ENCODE measurements at places on chromosomes 13 and 19.

DNA sequence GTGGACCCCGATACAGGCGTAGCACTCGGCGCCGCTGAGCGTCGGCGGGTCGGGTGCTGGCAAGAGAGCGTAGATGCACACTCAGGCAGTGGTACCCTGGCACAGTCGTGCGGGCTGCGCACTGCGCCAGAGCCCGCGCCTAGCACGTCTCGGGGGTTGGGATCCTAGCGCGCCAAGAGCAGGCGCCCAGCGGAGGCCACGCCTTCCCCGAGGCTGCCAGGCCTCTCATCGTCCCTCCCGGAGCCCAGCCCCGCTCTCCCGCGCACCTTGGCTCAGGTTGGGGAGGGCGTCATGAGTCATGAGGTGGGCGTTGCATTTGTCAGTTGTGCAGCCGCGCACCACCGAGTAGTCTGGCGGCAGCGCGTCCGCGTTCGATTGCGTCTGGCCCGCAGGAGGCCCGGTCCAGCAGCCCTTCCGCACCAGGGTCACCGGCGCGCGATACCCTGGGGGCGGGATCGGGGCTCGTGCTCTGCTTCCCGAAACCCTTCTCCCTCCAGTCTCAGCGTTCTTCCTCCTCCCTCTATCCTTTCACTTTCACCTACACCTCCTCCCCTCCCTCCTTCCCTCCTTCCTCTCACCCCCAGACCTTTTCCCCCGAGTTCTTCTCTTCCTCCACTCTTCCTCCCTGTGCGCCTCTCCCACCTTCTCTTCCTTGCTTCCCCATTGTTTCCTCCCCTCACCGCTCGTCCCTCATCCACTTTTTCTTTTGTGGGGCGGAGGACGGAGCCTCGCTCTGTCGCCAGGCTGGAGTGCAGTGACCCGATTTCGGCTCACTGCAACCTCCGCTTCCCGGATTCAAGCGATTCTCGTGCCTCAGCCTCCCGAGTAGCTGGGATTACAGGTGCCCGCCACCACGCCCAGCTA is 3.5 kb downstream of the LYPD5 start:
- no peak for DNase-seq

DNA sequence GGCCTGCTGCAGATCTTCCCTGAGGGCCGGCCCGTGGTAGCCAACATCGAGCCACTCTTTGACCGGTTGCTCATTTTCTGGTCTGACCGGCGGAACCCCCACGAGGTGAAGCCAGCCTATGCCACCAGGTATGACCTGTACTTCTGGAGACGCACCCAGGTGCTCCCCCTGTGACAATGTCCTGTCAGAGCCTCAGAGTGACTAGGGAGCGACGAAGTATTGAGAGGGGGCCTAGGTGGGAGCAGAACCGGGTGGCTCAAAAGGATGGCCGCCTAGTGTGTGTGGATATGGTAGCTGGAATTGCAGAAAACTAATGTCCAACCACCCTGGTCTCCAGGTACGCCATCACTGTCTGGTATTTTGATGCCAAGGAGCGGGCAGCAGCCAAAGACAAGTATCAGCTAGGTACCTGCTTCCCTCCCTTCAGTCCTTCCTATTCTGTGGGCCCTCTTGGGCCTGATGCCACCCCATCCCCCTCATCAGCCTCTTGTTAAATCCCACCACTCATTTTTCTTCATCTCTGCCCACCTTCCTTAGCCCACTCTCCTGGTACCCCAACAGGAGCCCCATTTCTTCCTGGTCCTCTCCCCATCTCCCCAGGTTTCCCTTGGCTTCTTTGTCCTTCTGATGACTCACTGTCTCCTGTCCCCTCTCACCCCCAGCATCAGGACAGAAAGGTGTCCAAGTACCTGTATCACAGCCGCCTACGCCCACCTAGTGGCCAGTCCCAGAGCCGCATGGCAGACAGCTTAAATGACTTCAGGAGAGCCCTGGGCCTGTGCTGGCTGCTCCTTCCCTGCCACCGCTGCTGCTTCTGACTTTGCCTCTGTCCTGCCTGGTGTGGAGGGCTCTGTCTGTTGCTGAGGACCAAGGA is 8.4 kb downstream of the EGLN2 start:
- no peak for DNase-seq

DNA sequence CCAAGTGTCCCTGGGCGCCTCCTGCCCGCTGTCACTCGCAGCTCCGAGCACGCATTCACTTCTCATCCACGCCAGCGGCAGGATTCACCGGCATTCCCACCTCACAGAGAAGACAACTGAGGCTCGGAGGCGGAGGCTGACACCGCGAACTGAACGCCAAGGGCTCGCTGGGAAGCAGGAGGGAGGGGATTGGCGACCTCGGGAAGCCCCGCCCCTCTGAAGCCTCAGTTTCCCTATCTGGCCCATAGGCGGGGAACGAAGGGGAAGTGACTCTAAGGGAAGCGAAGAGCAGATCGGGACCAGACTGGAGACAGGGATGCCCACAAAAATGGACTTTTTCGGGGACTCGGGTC is 256 bp downstream of the MICOS13 start:
- DNase-seq = no peak

- no peak for DNase-seq
These were observed 21.2 kb upstream of the NCCRP1 start for GRCh38 chr19:39175564-39175963.

DNA sequence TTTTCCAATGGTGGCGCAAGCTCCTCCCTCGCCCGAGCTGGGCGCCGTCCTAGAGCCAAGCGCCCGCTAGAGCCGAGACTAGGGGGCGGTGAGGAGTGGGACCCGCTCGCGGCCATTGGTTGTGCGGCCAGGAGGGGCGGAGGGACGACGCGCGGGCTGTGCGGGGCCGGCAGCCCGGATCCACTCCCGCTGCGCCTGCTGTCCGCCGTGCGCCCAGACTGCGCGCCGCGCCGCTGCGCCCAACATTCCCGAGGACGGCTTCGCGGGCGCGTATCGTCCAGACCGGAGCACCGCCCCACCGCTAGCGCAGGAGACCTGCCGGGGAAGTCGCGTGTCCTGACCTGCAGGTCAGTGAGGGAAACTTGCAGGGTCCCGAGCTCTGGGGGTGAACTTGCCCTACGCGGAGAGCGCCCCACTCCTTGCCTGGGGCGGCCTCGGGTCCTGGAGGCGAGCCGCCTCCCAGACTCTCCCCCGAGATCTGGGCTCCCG is at the start of gene SERTM1:
TSS of gene SERTM1 (plus strand) at position 183 of the 489 bp plus-strand sequence. CDS start 21,059 bp downstream, outside the sequence.
- DNase-seq = no peak

DNA sequence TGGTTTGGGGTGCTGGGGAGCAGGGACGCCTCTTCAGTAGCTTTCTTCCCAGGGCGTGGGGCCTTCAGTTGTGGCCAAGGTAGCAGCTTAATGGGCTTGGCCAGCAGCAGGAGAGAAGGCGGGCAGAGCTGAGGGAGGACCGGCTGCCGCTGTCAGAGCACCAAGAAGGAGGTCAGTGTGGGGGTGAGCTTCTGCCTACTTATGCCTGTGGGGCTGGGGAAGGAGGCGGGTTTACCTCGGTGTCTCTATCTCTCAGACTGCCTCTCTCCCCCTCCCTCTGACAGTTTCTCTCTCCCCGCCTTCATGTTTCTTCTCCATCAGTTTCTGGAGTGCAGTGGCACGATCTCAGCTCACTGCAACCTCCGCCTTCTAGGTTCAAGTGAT is at the start of gene CAPN12:
TSS of gene CAPN12 (minus strand) at position 177 of the 384 bp plus-strand sequence. CDS start 309 bp downstream, outside the sequence.
- no peak for DNase-seq

GRCh38 chr13:27978301-27978968 is 9.3 kb upstream of the CDX2 start:
- DNase-seq = no peak

DNA sequence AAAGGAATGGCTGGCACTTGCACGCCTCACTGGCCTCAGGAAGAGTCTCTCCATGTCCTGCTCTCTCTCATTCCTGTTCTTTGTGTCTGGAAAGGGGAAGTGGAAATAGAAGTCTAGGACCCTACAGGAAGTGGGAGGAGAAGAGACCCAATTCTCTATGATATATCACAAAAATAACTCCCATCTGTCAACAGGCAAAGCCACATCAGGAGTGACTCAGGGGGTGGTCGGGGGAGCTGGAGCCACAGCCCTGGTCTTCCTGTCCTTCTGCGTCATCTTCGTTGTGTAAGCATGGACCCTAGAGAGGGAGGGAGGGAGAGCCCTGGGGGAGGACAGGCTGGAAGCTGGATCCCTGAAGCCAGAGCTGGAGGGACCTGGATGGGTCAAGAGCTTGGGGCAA is 3.0 kb downstream of the SIGLEC9 start:
- DNase-seq = no peak

- no peak for DNase-seq
These were observed 555 bp downstream of the SAMD4B start for GRCh38 chr19:39342647-39343305.
